Left renal pelvis (tissue), 4 donors: ENCODE measurements at places on chromosomes 16 and 17. TPM values are rescaled to one million over a fixed set of nuclear protein-coding genes. Genes with fewer than 3 reads are reported as not detected.

The SNTB2 gene
- polyA plus RNA-seq: 13.1 TPM

The CACNG4 gene
- 4.3 TPM for polyA plus RNA-seq

The SHCBP1 gene
- 9.8 TPM for polyA plus RNA-seq

DNA sequence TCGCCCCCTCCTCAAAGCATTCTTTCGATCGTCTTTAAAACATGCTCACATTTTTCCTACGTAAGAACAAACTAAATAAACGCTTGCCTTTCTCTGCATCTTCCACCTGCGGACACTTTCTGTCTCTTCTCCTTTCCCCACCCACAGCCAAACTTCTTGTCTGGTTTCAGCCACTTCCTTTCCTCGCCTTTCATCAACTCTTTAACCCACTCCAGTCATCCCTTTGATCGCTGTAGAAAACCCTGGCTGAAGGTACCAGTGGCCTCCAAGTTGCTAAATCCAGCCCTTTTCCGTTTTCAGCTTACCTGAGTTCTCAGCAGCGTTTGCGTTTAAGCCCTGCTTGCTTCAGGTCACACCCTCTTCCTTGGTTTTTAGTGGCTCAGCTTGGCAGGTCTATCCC lies 483 bp downstream of the RPA1 start:
- no peak for DNase-seq

The RAMP2 gene
- 97.7 TPM for polyA plus RNA-seq

The NT5M gene
- polyA plus RNA-seq: 6.0 TPM

DNA sequence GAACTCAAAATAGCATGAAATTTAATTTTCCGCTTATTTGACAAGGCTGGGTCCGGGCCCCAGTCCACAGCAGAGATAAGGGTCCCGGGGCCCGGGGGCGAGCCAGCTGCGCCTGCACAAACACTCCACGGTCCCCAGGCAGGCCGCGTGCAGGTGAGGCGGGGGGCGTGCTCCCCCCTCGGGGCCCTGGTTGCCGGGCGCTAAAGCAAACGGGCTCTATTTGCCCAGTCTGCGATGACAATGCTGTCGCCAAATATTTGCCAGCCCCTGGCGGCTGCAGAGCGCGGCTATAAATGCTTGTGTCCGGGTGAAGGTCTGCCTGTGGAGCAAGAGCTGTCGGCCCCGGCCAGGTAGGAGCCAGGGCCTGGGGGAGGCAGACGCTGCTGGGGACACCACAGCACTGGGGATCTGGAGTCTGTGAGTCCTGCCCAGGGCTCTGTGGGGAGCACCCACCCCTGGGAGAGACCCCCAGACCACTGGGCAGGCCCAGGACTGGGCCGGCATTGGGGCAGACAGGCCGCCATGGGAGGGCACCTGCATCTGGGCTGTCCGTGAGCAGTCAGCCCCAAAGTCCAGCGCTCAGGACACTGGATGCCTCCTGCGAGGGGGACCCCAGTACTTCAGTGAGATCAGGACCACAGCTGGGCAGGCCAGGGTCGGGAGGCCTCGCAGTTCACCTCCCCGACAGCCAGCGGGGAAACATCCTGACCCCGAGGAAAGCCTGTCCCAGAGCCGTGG lies at the start of gene PERCC1:
TSS of gene PERCC1 (plus strand) at position 320 of the 738 bp plus-strand sequence. CDS start 1,516 bp downstream, outside the sequence.
- no peak for DNase-seq

DNA sequence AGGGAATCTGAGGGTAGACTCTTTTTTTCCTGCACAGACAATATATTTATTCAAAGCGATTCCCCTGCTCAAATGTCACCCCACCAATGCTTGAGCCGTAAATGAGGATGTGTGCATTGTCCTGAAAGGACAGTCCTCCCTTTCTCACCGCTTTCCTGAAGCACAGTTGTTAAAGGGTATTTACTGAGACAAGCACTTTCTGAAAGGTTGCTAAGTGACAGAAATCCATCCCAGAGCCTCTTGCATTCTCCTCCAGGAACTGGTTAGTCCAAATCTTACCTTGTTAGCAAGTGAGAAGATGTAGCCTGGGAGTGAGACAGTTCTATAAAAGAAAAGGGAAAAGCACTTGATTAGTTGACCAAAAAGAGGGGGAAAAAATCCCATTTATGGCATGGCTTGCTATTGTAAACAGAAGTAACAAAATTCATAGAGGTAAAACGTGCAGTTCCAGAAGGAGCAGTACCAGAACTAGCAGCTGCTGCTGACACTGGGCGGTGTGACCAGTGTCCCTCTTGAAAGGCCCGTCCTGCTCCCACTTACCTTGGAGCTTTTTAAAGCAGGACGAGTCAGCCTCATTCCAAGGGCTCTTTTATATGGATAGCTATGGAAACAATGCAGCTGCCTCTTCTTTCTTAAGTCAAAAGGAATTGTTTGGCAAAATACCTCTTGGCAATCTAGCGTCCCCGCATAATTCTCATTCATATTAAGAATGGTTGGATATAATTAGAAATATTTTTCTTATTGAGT lies at the start of gene MYH2:
TSS of gene MYH2 (minus strand) at position 563 of the 747 bp plus-strand sequence. CDS start 1,738 bp downstream, outside the sequence.
- DNase-seq: no peak

DNA sequence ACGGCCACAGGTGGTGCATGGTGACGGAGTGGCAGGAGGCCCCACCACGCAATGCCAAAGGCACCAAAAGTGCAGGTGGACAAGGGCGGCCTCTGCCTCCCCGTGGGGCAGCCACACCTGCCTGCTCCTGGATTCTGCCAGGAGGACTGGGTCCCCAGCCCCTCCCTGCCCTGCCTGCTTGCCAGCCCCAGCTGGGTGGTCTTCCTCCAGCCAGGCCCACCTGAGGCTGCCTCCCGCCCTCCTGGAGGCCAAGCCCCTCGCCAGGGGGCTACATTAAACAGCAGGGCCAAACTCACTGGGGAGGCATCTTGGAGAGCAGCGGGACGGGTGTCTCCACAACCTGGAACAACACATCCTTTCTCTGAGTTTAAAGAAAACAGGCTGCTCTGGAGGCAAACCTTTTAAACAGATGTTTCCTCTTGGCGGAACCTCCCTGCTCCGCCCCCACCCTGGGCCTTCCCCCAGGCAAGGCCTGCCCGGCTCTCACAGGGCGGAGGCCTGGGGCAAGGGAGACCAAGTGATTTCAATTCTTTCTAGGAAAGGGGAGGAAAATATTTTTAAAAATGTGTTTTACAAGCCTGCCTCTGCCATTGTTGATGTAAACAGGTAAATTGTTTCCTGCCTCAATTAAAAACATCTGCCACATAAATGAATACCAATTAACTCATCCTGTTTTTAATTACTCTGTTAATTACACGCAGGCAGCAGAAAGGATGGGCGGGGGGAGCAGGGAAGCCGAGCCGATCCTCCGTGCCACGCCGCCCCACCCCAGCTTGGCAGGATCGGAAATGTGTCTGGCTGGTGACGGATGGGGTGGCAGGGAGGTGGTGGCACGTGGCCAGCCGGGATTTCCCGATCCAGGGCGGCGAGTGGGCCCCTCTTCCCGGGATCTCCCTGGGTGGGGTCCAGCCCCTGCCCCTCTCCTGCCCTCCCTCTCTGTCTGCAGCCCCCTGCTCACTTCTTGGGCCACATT lies 54.4 kb upstream of the PABPN1L start:
- DNase-seq: no peak

The P2RX5 gene
- polyA plus RNA-seq: 2.0 TPM

GRCh38 chr17:21388066-21388465 lies 11.9 kb downstream of the KCNJ12 start:
- no peak for DNase-seq

DNA sequence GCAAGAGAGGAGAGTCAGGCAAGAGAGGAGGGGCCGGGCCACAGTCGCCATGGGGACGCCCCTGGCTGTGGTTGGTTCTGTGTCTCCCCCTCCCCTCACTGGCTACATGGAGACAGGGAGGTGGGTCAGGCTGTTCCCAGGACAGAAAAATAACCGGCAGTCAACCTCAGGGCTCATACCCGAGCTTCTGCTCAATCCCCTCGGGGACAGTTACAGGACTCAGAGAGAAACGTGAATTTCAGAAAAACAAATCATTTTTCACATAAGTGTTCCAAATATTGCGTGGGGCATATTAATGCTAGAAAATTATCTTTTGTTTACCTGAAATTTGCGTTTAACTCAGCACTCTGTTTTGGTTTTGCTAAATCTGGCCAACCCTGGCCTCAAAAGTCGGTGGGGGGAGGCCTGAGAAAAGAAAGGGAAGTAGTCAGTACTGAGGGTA lies 22.2 kb upstream of the CPSF4L start:
- no peak for DNase-seq

- no peak for DNase-seq
These were observed 2.0 kb downstream of the WSCD1 start for GRCh38 chr17:6072157-6072556.

The MYLK3 gene
- 1.2 TPM for polyA plus RNA-seq

GRCh38 chr17:2064520-2064971 lies 9.6 kb downstream of the HIC1 start:
- no peak for DNase-seq

GRCh38 chr17:73625991-73626673 lies 18.1 kb downstream of the SDK2 start:
- DNase-seq: no peak
